Subcutaneous adipose tissue (tissue), 4 donors: ENCODE measurements at places on chromosomes 7 and 10. TPM values are rescaled to one million over a fixed set of nuclear protein-coding genes. Genes with fewer than 3 reads are reported as not detected.

ANLN gene
- total RNA-seq: 2.9 TPM

SHTN1 gene
- total RNA-seq: 19.6 TPM

DNA2 gene
- total RNA-seq: 6.8 TPM

EGFR gene
- 84.0 TPM for total RNA-seq

ARHGAP19 gene
- 10.4 TPM for total RNA-seq

CELF2 gene
- total RNA-seq: 131 TPM

PLAU gene
- total RNA-seq: 11.2 TPM

SPDYE5 gene
- not detected for total RNA-seq

RBP3 gene
- not detected for total RNA-seq

UPK3B gene
- not detected for total RNA-seq

SPRN gene
- total RNA-seq: not detected

WNT8B gene
- not detected for total RNA-seq

COBL gene
- total RNA-seq: 0.51 TPM

STRIP2 gene
- 0.68 TPM for total RNA-seq

CFAP69 gene
- 25.8 TPM for total RNA-seq

RSU1 gene
- total RNA-seq: 127 TPM

C10orf143 gene
- total RNA-seq: 4.9 TPM

DCLRE1C gene
- 13.0 TPM for total RNA-seq

PLEKHS1 gene
- total RNA-seq: not detected

PTN gene
- total RNA-seq: not detected

MYO1G gene
- total RNA-seq: 0.82 TPM

SPDYE6 gene
- not detected for total RNA-seq

LEP gene
- total RNA-seq: 712 TPM

PRPS1L1 gene
- total RNA-seq: not detected

CFAP58 gene
- total RNA-seq: 0.34 TPM

CDH23 gene
- 16.1 TPM for total RNA-seq

NODAL gene
- total RNA-seq: not detected

RARRES2 gene
- 83.8 TPM for total RNA-seq

TMEM270 gene
- total RNA-seq: not detected

CDK14 gene
- 42.4 TPM for total RNA-seq

MTPN gene
- total RNA-seq: 129 TPM

CPA5 gene
- not detected for total RNA-seq

NACAD gene
- total RNA-seq: 2.4 TPM

PNLIPRP2 gene
- total RNA-seq: not detected

FGFBP3 gene
- total RNA-seq: 0.51 TPM

NKX6-2 gene
- total RNA-seq: not detected

FAM25A gene
- not detected for total RNA-seq

SLC35B4 gene
- total RNA-seq: 4.5 TPM

GNB2 gene
- total RNA-seq: 232 TPM

LRIT1 gene
- not detected for total RNA-seq

ZNF775 gene
- total RNA-seq: 4.2 TPM

KEL gene
- 0.51 TPM for total RNA-seq

NMT2 gene
- total RNA-seq: 76.6 TPM

PLPP4 gene
- total RNA-seq: not detected

GFRA1 gene
- 152 TPM for total RNA-seq

LIPM gene
- total RNA-seq: not detected

BCL7B gene
- 64.7 TPM for total RNA-seq

SFTPA1 gene
- not detected for total RNA-seq

DYNC1I1 gene
- total RNA-seq: 5.7 TPM

MKI67 gene
- 5.7 TPM for total RNA-seq
